ENCODE measurements at places on chromosomes 16 and 17. TPM values are rescaled to one million over a fixed set of nuclear protein-coding genes. Genes with fewer than 3 reads are reported as not detected.

GRCh38 chr17:28081467-28081866 lies 39.0 kb downstream of the NLK start:
- no peak for DNase-seq
- peak overlapping the region; percentile 21 for H3K27ac ChIP-seq
- no peaks in the 10 kb centered on the region for H3K27me3 ChIP-seq
- no peaks in the 10 kb centered on the region for H3K36me3 ChIP-seq
- no peaks in the 10 kb centered on the region for H3K4me1 ChIP-seq

DNA sequence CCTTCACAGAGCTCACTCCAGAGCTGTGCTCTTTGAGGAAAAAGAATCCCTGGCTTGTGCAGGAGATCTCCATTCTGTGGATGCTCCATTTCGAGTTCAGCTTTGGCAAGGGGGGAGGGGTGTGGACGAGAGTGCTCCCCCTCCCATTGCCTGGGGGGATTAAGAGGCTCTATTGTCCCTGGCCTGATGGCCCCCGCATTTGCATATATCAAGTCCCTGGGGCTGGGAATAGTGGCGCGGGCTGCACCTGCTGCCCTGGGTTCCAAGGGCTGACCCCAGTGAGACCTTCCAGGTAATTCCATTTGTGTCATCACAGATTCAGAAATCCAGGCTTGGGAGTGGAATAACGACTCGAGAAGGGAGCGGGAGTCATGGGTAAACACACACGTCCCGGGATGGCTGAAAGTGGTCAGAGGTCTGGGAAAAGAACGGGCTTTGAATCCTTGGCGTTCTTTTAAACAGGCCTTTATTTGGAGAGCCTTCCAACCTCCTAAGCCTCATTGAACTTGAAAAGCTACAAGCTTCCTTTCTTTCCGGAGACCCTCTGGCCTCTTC lies 479.3 kb downstream of the HS3ST3B1 start:
- no peaks in the 10 kb centered on the region for H3K4me1 ChIP-seq
- H3K27me3 ChIP-seq: peaks cover 13% of the 10 kb centered on the region
- H3K4me3 ChIP-seq: no peak overlapping the region
- H3K36me3 ChIP-seq: no peaks in the 10 kb centered on the region
- no peak for DNase-seq

GRCh38 chr16:89958068-89958467 lies 9.5 kb downstream of the DEF8 start:
- H3K36me3 ChIP-seq: peaks cover 4% of the 10 kb centered on the region
- no peak overlapping the region for H3K27ac ChIP-seq
- H3K4me3 ChIP-seq: no peak overlapping the region
- no peaks in the 10 kb centered on the region for H3K27me3 ChIP-seq

DNA sequence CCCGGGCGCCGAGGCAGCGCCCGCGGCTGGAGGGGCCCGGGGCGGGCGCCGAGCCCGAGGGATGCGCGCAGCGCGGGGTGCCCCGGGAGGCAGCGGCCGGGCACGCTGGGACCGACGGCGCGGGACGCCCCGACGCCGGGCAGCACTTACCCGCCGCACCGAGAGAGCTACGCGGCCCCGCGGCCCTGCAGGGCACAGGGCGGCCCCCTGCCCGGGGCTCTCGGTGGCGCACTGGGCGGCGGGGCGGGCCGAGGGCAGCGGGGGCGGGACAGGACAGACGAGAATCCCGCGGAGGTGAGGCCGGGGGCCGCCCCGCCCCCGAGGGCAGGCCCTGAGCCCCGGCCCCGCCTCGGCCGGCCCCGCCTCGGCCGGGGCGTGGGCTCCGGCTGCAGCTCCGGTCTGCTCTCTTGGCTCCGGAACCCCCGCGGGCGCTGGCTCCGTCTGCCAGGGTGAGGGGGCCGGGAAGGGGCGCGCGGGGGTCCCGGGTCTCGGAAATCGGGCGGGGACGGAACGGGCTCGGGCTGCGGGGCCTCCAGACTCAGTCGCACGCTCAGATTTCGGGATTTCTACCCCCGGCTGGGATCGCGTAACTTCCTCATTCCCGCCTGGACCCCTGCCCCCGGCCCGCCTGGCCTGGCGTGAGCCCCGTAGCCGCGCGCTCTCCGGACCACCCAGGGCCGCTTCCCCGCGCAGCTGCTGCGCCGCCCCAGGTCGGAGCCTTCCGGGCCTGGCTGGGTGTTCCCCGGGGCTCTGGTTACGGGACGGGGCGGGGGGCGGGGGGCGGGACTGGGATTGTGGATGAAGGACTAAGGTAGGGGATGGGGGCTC lies at the start of gene PLD2:
Gene PLD2 (plus strand): TSS at position 376 of the 828 bp plus-strand sequence. CDS start 621 bp downstream, outside the sequence.
- peaks cover 25% of the 10 kb centered on the region for H3K4me1 ChIP-seq
- H3K36me3 ChIP-seq: no peaks in the 10 kb centered on the region
- H3K4me3 ChIP-seq: peak within 1 kb of the TSS; percentile 72

GRCh38 chr17:82561429-82562035 lies 42.0 kb downstream of the FOXK2 start:
- no peak overlapping the region for H3K27ac ChIP-seq
- DNase-seq: no peak
- no peaks in the 10 kb centered on the region for H3K27me3 ChIP-seq
- no peak overlapping the region for H3K4me3 ChIP-seq

DNA sequence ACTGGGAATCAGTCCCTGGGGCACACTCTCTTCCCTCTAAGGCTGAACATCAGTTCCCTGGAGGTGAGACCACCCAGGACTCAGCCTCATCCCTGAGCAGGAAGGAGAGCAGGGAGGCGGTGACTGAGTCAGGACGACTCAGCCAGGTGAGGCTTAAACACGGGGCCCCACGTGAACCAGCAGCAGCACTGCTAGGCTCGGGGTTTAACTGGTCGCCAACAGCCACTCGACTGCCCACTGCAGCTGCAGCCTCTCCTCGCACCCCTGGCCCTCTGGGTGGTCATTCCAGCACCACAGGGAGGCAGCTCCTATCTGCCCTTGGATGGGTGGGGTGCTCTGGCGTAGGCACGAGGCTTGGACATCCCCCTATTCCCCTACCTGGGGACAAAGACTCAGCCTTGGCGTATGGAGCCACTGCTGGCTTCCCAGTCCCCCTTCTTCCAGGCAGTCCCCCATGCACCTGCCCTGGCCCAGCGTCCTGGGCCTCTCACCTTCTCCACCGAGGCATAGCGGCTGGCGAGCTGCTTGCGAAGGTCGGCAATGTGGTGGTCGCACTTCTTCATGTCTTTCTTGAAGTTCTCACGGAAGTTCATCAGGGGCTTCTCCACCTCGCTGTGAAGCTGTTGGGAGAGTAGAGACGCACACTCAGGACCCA lies 21.2 kb upstream of the RCVRN start:
- peaks cover 7% of the 10 kb centered on the region for H3K4me1 ChIP-seq
- H3K27ac ChIP-seq: no peak overlapping the region
- H3K27me3 ChIP-seq: no peaks in the 10 kb centered on the region
- DNase-seq: no peak
- H3K36me3 ChIP-seq: no peaks in the 10 kb centered on the region

- H3K36me3 ChIP-seq: no peaks in the 10 kb centered on the region
- no peaks in the 10 kb centered on the region for H3K27me3 ChIP-seq
- no peak overlapping the region for H3K27ac ChIP-seq
- H3K4me1 ChIP-seq: no peaks in the 10 kb centered on the region
- no peak overlapping the region for H3K4me3 ChIP-seq
These were observed 83.7 kb downstream of the CPPED1 start for GRCh38 chr16:12719972-12720371.

- H3K36me3 ChIP-seq: no peaks in the 10 kb centered on the region
- no peak overlapping the region for H3K4me3 ChIP-seq
- no peaks in the 10 kb centered on the region for H3K27me3 ChIP-seq
- no peak for DNase-seq
These were observed 58.1 kb upstream of the ADORA2B start for GRCh38 chr17:15886804-15887203.

- H3K27ac ChIP-seq: no peak overlapping the region
- no peak overlapping the region for H3K4me3 ChIP-seq
- no peak for DNase-seq
- no peaks in the 10 kb centered on the region for H3K27me3 ChIP-seq
- H3K4me1 ChIP-seq: no peaks in the 10 kb centered on the region
These were observed 3.7 kb upstream of the ERN1 start for GRCh38 chr17:64133546-64134215.

DNA sequence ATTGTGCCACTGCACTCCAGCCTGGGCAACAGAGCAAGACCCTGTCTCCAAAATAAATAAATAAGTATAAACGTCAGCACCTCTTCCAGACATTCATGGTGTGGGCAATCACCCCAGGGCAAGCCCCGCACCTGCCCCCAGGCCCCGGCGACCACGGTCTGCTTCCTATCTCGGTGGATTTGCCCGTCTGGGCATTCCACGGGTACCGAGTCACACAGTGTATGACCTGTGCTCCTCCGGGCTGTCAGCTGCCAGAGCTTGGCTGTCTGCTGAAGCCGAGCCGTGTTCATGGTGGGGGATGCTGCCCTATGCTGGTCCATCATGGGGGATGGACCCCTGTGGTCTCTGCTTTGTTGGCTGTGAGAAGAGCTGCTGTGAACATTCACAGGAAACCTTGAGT lies 15.4 kb downstream of the CYBC1 start:
- H3K27me3 ChIP-seq: no peaks in the 10 kb centered on the region
- no peak overlapping the region for H3K4me3 ChIP-seq
- H3K27ac ChIP-seq: no peak overlapping the region
- peak; percentile 44 for DNase-seq
- H3K36me3 ChIP-seq: no peaks in the 10 kb centered on the region

GRCh38 chr17:56310782-56311181 lies 157.5 kb downstream of the ANKFN1 start:
- H3K27me3 ChIP-seq: no peaks in the 10 kb centered on the region
- H3K36me3 ChIP-seq: no peaks in the 10 kb centered on the region
- no peaks in the 10 kb centered on the region for H3K4me1 ChIP-seq
- DNase-seq: no peak
- no peak overlapping the region for H3K4me3 ChIP-seq

- no peak overlapping the region for H3K4me3 ChIP-seq
- no peak overlapping the region for H3K27ac ChIP-seq
- H3K4me1 ChIP-seq: no peaks in the 10 kb centered on the region
- no peaks in the 10 kb centered on the region for H3K27me3 ChIP-seq
- no peaks in the 10 kb centered on the region for H3K36me3 ChIP-seq
These were observed 42.0 kb upstream of the MMD start for GRCh38 chr17:55463600-55463999.

DNA sequence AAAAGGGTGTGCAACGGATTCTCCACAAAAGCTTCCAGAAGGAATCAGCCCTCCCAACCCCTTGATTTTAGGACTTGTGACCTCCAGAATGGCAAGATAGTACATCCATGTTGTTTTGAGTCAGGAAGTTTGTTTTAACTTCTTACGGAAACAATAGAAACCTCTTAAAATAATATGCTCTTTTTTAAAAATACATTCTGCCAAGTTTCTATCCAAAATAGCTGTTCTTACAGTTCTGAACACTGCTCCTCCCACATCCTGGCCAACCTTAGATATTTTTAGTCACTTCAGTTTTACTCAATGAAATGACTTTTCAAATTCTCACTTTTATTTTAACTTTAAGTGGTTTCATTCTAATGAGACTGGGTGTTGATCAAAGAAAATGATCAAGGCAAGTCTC lies 156.4 kb downstream of the ZNF18 start:
- no peaks in the 10 kb centered on the region for H3K36me3 ChIP-seq
- no peak overlapping the region for H3K4me3 ChIP-seq
- no peak overlapping the region for H3K27ac ChIP-seq
- H3K27me3 ChIP-seq: no peaks in the 10 kb centered on the region
- no peak for DNase-seq
- H3K4me1 ChIP-seq: peaks cover 10% of the 10 kb centered on the region

- no peak overlapping the region for H3K27ac ChIP-seq
- H3K27me3 ChIP-seq: peaks cover 51% of the 10 kb centered on the region
- H3K4me3 ChIP-seq: no peak overlapping the region
- peak; percentile 52 for DNase-seq
- peaks cover 18% of the 10 kb centered on the region for H3K4me1 ChIP-seq
These were observed 79.0 kb downstream of the RPA1 start for GRCh38 chr17:1908699-1909309.

GRCh38 chr17:18992454-18993130 lies 12.0 kb downstream of the FAM83G start:
- H3K4me3 ChIP-seq: no peak overlapping the region
- no peaks in the 10 kb centered on the region for H3K36me3 ChIP-seq

- peak overlapping the region; percentile 9 for H3K27ac ChIP-seq
- H3K27me3 ChIP-seq: no peaks in the 10 kb centered on the region
- no peak for DNase-seq
- peaks cover 6% of the 10 kb centered on the region for H3K36me3 ChIP-seq
- no peaks in the 10 kb centered on the region for H3K4me1 ChIP-seq
These were observed 13.2 kb downstream of the JPT2 start for GRCh38 chr16:1691276-1691675.

DNA sequence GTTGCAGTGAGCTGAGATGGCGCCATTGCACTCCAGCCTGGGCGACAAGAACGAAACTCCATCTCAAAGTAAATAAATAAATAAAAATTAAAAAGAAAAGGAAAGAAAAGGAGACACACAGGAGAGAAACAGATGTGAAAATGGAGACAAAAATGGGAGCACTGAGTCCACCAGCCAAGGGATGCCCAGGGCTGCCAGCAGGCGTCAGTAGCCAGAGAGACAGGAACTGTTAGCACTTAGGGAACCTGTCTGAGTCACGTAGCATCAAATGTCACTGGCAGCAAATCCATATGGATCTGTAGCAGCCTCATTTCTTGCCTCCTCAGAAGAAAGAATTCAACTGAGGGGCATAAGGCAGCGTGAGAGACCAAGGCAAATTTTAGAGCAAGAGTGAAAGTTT lies 79.7 kb downstream of the CYLD start:
- H3K27me3 ChIP-seq: no peaks in the 10 kb centered on the region
- no peak overlapping the region for H3K27ac ChIP-seq
- DNase-seq: no peak
- H3K4me3 ChIP-seq: no peak overlapping the region

DNA sequence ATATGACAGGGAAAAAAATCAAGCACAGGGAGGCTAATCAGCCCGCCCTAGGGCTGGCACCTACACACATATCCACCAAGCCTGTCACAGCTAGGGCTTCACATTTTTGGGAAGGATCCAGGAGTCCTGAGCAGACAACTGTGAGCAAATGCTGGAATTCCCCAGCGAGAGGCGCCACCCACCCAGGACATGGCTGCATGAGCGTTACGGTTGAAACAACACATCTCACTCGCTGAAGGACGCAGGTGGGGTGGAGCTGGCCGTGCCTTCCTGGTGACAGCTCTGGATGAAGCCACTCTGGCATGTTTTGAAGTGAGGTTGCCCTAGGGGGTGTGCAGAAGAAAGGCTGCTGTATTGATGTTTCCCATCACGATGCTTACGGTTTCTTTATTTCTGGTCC lies 315.1 kb upstream of the EEF2KMT start:
- H3K27me3 ChIP-seq: no peaks in the 10 kb centered on the region
- H3K27ac ChIP-seq: no peak overlapping the region
- DNase-seq: no peak
- no peak overlapping the region for H3K4me3 ChIP-seq
- no peaks in the 10 kb centered on the region for H3K36me3 ChIP-seq
- H3K4me1 ChIP-seq: no peaks in the 10 kb centered on the region

GRCh38 chr17:40069751-40070708 lies 7.3 kb downstream of the THRA start:
- peak overlapping the region; percentile 11 for H3K4me3 ChIP-seq
- H3K36me3 ChIP-seq: peaks cover 9% of the 10 kb centered on the region
- peak overlapping the region; percentile 90 for H3K27ac ChIP-seq

Gene WSCD1
- 9.5 TPM for total RNA-seq

Gene FNDC8
- total RNA-seq: not detected

Gene TMED6
- total RNA-seq: not detected

Gene KRT28
- not detected for total RNA-seq

Gene TCAP
- total RNA-seq: 9,343 TPM

Gene KRTAP4-5
- total RNA-seq: not detected

Gene VTN
- total RNA-seq: 120 TPM

Gene CDRT15
- not detected for total RNA-seq

Gene TPSG1
- not detected for total RNA-seq

Gene STX1B
- 1.2 TPM for total RNA-seq
